ENCODE measurements at places on chromosomes 4 and X.

GRCh38 chrX:20499763-20500162, 233.1 kb upstream of the RPS6KA3 start:
- DNase-seq = no peak

GRCh38 chrX:9278475-9279233, 186.2 kb upstream of the TBL1X start:
- no peak for DNase-seq

DNA sequence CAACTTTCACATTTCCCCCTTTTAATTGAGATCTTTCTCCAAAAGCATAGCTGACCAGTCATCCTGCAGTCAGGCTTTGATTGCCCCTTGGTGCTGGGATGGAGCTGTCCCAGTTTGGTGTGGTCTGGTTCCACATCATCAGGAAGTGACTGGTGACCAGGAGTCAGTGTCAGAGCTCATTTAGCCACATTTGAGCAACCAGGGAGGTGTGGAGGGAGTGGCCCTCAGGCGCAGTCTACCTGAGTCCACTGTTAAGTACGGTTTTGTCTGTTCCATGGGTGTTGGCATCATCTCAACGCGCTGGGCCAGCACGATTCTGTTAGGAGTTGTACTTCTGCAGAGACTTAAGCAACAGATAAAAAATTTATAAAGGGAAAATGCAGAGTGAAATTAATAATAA, 52.6 kb downstream of the RGS12 start:
- no peak for DNase-seq

- no peak for DNase-seq
These were observed 31.4 kb upstream of the CHRNA9 start for GRCh38 chr4:40303751-40304150.

DNA sequence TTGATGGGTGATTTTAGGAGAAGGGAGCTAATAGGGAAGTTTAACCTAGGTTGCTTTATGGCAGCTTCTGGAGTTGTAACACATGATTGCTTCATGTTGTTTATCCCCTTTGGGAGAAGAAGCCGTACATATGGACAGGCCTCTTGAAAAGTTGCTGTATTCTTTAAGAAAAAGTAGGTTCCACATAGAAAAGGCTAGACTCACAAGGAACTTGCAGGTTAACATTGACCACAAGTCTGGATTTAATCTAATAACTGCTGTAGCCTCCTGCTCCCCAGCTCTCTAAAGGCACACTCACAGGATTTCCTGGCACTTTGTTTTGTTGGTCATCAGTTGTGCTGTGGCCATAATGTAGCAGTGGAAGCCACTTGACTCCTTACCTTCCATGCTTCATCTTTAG, 19.7 kb downstream of the FNIP2 start:
- DNase-seq = no peak

GRCh38 chrX:136193771-136194170, 46.4 kb downstream of the FHL1 start:
- no peak for DNase-seq

DNA sequence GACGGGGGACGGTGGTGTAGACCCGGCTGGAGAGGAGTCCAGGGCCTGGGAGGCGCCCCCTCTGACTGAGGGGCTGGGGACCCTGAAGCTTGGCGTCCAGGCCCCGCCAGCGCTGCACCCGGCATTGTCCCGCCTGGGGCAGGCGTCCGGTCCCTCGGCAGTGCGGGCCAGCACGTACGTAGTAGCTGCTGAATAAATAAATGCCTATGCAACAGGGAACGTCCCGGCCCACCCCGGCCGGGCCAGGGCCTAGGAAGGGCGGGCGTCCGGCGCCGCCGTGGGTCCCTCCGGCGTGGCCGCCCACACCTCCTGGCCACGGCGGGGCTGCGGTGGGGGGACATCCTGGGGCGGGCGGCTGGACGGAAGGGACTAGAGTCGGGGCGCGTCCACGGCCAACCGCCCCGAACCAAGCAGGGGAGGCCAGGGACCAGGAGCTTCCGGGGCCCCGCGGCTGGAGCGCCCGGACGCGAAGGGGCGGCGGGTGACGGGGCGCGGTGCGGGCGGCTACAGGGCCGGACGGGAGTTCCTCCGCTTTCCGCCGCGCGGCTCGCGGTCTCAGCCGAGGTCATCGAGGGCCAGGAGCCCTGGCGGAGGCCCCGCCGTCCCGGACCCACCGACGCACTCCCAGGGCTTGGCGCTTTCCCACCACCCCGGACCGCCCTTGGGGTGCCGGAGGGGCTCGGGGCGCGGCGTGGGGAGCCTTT, 886 bp upstream of the WWC2 start:
- DNase-seq = peak; percentile 48

DNA sequence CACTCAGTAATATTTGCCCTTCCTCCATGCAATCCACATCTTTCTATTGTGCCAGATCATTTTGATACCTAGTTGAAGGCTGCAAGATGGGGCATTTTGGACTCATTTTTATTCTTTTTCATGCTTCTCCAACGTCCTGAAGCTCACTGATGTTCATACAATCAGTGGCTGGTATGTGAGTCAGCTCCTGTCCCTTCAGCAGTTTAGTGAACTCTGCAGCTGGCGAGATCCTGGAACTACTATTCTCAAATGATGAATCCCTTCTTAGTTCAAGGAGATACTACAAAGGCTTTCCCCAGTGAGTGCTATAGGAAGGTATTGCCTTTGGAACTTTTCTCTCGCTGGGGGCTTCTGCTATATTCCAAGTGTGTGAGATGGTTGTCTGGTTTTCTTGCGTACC, 9.6 kb upstream of the CCDC149 start:
- DNase-seq = no peak

GRCh38 chr4:156493858-156494257, 477.7 kb downstream of the PDGFC start:
- no peak for DNase-seq

GRCh38 chr4:113563691-113564378, 197.7 kb downstream of the CAMK2D start:
- no peak for DNase-seq

GRCh38 chrX:3968749-3969148, 255.3 kb upstream of the PRKX start:
- DNase-seq = no peak

DNA sequence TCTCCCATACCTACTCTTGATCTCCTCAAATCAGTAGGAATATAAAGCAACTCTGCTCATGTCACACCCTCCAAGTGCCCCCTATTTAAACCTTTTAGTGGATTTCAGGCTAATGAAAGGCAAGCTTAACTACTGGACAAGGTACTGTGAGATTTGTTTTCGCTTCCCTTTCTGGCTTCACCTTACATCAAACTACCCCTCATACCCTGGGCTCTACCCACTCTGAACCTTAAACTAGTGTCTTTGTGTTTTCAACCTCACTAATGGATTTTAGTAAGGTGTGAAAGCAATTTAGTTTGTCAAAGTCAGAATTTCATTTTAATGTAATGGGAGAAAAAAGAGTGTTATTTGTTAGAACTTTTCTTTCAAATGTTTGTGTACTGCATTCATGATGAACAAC, 291.7 kb downstream of the INPP4B start:
- DNase-seq = no peak

GRCh38 chr4:175377203-175377602, 434.9 kb downstream of the GPM6A start:
- no peak for DNase-seq

DNA sequence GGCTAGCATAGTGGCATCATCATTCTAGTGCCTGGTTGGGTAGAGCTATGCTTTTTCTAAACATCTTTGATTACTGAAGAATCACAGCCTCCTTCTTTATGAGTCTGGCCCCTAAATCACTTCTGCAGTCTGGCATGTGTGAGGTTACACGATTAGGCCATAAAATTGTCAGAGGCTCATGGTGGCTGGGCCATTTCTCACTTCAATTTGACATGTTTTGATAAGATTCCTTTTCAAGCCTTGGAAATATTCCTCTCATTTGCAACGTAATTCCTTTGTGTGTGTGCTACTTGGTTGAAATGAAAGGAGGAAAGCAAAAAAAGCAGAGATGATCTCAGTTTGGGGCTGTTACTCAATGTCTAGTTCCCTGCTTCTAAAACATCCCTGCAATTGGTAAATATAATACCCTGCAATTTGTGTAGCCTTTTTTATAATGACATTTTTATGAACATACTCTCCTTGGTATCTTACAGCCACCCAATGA, 6.2 kb downstream of the CCKAR start:
- no peak for DNase-seq

- no peak for DNase-seq
These were observed 74.9 kb downstream of the NSG1 start for GRCh38 chr4:4461850-4462249.

DNA sequence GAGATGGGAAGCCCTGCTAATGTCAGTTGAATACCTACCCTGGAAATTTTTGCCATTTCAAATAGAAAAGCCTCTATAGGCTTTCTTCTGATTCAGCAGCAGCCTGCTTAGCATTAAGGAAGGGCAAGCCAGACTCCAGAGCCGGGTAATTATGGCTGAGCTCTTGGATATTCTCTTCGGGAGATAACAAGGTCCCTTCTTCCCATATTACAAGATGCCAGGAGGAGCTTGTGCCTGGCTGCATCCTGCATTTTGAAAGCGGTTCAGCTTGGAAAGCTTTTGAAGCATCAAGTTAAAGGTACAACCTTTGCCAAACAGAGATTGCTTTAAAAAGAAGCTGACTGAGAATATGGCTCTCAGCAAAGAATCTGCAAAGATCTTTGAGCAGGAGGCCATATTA, 399.6 kb upstream of the RPS6KA3 start:
- DNase-seq = no peak

DNA sequence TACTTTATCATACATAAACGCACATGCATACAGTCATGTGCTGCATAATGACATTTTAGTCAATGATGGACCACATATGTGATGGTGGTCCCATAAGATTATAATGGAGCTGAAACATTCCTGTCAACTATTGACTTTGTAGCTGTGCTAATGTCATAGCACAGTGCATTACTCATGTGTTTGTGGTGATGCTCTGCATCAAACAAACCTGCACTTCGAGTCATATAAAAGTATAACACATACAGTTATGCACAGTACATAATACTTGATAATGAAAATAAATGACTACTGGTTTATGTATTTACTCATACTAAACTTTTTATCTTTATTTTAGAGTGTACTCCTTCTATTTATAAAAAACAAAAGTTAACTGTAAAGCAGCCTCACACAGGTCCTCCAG, 60.5 kb upstream of the MCUB start:
- DNase-seq = no peak

DNA sequence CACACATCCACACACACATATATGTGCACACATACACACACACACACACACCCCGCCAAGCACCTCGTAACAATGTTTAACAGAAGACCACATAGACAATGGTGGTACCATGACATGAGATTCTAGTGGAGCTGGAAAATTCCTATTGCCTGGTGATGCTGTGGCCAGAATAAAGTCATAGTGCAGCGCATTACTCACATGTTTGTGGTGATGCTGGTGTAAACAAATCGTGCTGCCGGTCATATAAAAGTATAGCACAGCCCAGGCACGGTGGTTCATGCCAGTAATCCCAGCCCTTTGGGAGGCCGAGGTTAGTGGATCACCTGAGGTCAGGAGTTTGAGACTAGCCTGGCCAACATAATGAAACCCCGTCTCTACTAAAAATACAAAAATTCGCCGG, 275.2 kb downstream of the TRIML1 start:
- DNase-seq = no peak

DNA sequence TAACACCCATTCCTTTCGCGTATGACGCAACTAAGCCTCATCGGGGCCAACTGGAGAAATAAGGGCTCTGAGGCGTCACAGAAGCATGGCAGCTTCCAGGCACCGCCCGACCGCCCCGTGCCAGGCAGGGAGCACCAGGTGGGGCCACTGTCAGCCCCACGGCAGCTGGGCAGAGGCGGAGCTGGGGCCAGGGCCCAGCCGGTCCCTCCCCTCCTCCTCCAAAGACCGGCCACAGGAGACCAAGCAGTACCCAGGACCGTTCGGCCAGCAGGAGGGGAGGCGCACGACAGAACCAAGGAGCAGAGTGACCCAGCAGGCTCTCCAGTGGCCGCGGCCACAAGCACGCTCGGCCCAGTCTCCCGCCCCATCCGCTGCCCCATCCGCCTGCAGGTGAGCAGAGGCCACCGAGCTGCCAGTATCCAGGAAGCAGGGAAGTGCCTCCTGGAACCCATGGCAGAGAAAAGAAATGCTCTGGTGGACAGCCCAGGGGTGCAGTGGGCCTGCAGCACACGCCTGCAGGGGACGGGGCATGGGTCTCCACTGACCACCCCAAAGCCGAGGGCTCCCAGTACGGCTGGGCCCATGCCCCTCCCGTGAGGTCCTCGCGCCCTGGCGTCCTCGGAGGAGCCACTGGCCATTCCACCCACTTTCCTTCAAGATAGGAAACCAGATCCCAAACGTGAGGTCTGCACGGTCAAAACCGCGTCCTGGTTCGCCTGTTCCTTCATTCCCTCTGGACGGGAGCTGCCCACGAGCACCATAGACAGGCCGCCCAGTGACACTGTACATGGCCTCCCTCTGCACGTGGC, 9.6 kb downstream of the CTBP1 start:
- DNase-seq = no peak

- DNase-seq = no peak
These were observed 9.3 kb upstream of the ENAM start for GRCh38 chr4:70619288-70619687.

DNA sequence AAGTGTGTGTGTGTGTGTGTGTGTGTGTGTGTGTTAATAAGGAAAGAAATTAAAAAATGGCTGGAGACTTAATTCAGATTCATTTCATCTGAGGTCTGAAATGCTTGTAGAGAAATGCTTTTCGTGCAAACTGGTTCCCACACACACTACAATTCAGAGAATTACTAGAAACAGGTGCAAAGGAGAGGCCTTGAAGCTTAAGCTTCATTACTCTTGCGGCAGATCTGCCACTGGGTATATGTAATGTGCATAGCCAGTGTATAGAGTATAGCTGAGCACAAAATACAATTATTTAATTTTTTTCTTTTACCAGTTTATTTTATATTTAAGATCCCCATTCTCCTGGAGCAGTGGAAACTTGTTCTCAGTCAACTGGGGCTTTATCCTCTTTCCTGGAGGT, 31.8 kb upstream of the MAGEB10 start:
- DNase-seq = no peak

GRCh38 chrX:123075947-123076561, 108.0 kb upstream of the GRIA3 start:
- DNase-seq = no peak

DNA sequence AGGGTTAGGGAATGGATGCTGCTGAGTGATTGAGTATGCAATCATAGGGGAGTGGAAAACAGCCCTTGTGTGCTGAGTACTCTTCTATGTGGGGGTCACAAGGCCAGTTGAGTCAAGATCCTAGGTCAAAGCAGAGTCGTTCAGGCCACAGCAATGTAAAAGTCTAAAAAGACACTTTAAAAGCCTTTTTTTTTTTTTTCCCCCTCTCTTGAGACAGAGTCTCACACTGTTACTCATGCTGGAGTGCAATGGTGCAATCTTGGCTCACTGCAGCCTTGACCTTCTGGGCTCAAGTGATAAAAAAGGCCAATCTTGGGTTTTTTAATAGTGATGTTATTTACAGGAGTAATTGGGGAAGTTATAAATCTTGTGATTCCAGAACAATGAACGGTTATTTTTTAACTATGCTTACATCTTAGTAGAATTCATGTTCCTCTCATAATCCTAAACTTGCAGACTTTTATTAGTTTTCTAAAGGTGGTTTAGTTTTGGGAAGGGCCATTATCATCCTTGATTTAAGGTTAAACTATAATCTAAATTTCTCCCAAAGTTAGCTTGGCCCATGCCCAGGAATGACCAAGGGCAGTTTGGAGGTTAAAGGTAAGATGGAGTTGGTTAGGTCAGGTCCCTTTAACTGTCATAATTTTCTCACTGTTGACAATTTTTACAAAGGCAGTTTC, 82.2 kb upstream of the BMP2K start:
- no peak for DNase-seq

- DNase-seq = peak; percentile 38
These were observed 14.4 kb upstream of the CENPU start for GRCh38 chr4:184748251-184748652.

- no peak for DNase-seq
These were observed 66.9 kb upstream of the WDR1 start for GRCh38 chr4:10183462-10183861.
